Myocyte (in vitro differentiated cells): ENCODE measurements at places on chromosomes 16 and 17.

GRCh38 chr16:66873685-66874055 lies 6.6 kb upstream of the PDP2 start:
- no peak for DNase-seq

- peak; percentile 36 for DNase-seq
These were observed 22.2 kb downstream of the CLTC start for GRCh38 chr17:59641799-59642484.

DNA sequence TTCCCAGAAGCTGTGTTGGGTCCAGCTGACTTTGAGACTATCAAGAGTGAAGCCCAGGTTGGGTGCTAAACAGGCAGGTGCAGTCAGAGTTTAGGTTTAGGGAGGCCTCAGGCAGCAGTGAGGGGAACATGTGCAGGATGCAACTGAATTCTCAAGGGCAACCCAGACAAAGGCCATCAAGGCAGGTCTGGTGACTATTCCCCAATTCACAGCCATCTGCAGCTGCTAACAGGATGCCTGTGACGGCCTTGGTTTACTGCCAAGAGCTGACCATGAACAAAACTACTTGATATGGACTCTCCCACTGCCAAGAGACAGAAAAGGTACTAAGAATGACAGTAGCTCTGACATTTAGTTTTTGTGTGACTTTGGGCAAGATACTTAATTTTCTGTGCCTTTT lies 45.2 kb upstream of the BCAR1 start:
- peak; percentile 86 for DNase-seq

DNA sequence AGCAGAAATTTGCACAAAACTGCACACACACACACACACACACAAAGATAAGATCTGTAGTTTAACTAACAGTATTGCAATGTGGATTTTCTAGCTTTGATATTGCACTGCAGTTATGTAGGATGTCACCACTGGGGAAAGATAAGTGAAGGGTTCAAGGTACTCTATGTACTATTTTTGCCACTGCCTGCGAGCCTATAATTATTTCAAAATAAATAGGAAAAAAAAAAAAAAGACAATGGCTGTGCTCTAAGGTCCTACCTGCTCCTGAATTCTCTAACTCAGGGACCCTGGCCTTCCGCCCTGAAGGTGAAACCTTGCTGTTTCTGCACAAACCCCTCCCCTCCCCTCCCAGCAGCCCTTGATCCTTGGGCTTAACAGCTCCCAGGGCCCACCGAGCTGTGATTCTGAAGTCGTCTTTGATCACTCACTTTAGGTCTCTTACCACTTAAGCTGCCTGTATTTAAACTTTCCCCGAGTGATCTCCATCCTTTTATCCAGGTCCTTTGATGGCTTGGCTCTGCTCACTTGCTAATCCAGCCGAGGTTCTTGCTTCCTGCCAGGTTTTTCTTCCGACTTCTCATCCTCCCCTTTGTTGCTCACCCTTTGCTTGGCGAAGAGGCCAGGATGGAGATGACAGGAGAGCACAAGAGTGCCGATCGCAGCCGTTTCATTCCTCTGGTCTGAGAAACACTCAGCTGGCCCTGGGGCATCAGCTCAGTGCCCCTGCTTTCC lies 37.7 kb downstream of the TMEM114 start:
- DNase-seq = no peak

GRCh38 chr17:49708515-49709183 lies 885 bp upstream of the SLC35B1 start:
- DNase-seq = peak; percentile 38

DNA sequence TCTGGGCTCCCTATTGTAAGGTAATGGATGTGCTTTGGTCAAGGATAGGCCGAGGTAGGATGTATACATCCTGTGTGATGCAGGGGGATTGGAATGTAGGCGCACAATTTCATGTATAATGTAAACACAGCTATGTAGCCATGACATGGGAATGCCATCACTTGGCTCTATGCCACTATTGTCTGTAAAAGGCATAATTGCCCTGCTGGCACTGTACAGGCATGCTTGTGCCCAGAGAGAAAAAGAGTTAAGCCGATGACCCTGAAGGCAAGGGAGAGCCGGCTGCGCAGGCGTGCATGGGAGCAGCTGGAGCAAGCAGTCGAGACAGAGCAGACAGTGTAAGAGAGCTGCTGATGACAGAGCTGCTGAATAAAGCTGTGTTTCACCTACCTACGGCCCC lies 212.5 kb upstream of the CPHXL start:
- no peak for DNase-seq

DNA sequence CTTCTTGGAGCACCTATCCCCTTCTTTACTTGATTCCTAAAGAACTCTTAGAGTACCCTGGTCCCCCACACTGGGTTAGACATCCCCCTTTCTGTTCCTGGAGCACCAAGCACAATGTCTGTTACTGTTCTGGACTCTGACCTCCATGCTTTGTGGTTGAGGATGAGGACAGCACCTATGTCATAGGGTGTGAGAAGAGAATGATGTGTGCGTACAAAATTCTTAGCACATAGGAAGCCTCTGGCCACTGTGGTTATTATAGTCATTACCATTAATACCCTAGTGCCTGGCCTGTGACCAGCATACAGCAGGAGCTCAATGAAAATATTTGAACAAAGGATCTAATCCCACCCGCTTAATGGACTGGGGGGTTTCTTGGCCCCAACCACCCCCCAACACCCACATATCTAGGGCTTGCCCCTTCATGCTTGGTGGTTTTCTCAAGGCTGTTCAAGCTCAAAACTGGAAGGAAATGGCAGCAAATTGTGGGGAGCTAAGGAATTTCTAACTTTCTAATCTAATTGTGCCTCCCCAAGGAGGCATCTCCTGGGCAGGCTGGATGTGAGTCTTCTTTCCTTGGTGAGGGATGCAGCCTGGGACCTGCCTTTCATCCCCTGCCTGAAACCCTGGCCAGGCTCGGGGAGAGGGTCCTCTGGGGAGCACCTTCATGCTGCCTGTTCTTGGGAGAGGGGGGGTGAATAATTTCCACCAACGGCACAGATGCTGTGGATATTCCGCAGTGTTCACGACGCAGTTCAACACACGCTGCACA lies 1.5 kb upstream of the CMIP start:
- no peak for DNase-seq

GRCh38 chr16:11312718-11313492 lies 31.8 kb upstream of the PRM1 start:
- DNase-seq = no peak

DNA sequence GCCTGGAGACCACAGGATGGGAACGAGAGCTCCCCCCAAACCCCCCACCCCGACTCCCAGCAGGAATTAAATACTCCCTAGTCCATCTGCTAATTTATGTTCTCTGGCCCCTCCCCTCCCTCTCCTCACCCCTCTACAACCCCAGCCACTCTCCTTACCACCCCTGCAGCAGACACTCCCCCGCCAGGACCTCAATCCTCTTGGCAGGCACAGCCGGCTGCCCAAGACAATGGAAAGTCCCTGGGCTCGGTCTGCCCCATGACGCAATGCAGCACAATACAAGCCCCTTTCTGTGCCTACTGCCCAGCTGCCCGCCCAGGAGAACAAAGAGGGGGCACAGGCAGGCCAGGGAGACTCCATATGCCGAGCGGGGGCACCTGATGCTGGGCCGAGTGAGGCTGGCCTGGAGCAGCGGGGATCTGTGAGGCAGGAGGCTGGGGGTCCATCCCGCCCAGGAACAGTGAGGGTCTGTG lies 30.3 kb upstream of the CDC42EP4 start:
- DNase-seq = peak; percentile 76
